ENCODE measurements at places on chromosomes 1 and 21. TPM values are rescaled to one million over a fixed set of nuclear protein-coding genes. Genes with fewer than 3 reads are reported as not detected.

GRCh38 chr21:33619726-33620125, 21.8 kb downstream of the CRYZL1 start:
- no peak for DNase-seq

- no peak for DNase-seq
Measured at GRCh38 chr1:85984636-85985035, 171.9 kb downstream of the COL24A1 start.

DNA sequence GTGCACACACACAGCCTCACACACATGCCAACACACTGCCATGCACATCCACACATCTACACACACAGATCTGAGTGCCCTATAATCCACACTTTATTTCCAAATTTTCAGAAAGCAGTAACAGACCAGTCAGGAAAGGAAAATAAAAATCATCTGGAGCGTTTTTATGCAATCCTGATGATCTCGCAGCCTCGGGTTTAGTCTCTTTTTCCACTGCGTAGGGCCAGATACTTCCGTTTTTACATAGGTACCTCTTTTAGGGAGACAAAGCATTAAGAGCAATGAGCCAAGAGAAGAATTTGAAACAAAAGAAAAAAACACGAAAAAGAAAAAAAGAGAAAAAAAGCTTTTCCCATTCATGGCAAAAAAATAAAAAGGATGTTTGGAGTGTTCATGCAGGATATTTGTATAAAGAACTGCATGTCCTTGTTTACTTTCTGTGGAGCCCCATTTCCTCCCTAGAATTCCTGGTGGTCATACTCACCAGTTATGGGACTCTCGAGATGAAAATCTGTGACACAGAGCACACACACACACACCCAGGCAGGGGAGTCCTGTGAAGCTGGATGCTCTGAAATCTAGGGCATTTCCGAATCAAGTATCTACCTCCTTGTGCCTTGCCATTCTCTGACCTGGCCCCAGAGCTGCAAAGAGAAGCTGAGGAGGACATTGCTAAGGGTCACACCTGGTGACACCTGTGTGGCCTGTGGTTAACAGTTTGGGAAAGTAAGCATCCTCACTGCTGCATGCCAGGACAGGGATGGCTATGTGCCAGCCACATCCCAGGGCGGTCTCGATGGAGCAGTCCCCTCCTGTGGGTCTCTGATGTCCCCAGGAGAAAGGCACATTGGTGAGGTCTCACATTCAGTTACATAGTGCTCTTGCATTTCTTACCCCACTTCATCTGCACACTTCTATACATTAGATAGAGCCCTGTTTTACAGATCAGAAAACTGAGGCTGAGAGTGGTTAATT, 83.6 kb downstream of the RUNX1 start:
- no peak for DNase-seq

DNA sequence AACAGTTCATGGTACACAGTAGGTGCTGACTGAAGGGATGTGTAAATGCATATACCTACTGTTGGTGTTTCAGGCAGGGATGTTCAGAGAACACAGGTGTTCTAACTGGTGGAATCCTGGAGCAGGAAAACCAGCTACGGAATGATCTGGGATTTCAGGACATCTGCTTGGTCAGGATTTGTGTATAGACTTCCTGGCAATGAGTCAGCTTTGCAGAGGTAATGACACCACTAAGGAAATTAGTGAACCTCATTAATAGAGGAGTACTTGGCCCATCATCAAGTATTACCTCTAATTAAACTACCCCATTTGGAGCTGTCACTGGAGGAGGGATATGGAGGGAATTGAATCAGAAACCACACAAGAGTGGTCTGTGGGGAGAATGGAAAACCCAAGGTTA, 7.3 kb downstream of the MRPL37 start:
- DNase-seq: no peak

- no peak for DNase-seq
Measured at GRCh38 chr21:41294548-41295231, 21.9 kb upstream of the FAM3B start.

DNA sequence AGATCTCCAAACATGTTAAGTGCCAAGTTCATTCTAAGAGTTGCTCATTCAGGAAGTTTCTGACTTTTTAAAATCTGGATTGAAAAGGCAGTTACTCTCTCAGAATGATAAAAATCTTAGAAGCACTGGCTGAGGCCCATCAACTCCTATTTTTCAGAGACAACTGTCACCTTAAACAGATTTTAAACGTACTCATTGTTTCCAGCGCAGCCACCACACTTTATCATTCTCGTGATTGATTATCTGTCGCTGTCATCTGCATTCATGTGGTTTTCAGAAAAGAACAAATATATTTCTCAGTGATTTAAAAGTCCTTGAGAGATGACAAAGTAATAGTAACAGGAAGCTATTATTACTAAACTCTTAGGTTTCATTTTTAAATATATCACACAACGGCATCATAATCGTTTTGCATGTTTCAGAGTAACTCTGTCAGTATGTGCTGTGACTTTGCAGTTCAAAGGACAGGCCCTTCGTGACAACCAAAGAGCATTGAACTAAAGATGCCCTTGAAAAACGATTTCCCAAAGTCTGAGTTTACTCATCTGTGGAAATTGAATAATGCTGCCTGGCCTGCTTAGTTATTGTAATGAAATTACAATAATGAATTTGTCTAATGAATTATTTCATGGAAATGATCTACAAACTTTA, 14.9 kb upstream of the KCNK1 start:
- no peak for DNase-seq

GRCh38 chr1:230807029-230807428, 59.8 kb downstream of the CAPN9 start:
- no peak for DNase-seq

DNA sequence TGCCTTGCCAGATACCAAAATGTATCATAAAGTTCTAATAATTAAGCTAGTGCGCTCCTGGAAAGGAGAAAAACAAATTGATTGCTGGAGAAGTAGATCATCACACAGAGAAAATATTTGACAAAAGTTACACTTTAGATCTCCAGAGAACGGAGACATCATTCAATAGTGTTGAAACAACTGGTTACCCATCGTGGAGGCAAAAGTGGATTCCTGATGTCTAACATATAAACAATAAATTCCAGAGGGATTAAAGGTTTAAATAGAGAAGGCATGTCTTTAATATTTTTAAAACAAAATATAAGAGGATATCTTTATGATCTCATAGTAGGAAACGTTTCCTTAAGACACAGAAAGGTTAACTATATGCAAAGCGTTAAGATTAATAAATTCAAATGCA, 41.0 kb downstream of the NRIP1 start:
- no peak for DNase-seq

GRCh38 chr21:26098772-26099397, 71.7 kb downstream of the APP start:
- no peak for DNase-seq

- peak; percentile 25 for DNase-seq
Measured at GRCh38 chr1:21782349-21782867, 541 bp downstream of the USP48 start.

DNA sequence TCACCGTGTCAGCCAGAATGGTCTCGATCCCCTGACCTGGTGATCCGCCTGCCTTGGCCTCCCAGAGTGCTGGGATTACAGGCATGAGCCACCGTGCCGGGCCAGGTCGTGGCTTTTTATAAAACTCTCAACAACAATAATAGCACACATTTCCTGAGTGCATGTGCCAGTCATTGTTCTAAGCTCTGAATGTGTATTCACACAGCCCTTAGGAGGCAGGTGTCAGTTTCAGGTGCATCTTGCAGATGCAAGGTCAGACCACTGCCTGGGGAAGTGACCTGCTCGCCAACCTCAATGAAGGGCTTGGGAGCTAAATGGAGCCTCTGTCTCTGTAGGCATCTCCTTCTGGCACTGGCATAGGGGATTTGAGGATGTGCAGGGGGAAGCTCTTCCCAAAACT, 1.6 kb upstream of the LEFTY2 start:
- DNase-seq: no peak

GRCh38 chr1:36635284-36635683, 152.6 kb upstream of the CSF3R start:
- DNase-seq: no peak

DNA sequence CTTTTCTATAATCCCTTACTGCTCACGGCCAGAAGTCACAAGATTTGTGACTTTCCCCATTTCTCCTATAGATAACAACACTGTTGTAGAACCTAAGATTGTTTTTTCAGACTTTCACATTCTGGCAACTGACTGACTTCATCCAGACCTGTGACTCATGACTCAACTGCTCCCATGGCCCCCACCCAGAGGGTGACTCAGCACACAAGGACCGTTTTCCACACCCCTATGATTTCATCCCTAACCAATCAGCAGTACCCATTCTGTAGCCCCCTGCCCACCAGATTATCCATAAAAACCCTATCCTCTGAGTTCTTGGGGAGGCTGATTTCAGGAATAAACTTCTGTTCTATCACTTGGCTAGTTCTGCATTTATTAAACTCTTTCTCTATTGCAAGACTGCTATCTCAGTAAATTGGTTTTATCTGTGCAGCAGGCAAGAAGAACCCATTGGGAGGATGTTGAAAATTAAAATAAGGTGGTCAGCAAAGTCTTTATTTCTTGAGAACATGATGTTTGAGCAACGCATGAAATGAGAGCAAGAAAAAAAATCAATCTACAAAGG, 79.7 kb downstream of the NGF start:
- DNase-seq: no peak

DNA sequence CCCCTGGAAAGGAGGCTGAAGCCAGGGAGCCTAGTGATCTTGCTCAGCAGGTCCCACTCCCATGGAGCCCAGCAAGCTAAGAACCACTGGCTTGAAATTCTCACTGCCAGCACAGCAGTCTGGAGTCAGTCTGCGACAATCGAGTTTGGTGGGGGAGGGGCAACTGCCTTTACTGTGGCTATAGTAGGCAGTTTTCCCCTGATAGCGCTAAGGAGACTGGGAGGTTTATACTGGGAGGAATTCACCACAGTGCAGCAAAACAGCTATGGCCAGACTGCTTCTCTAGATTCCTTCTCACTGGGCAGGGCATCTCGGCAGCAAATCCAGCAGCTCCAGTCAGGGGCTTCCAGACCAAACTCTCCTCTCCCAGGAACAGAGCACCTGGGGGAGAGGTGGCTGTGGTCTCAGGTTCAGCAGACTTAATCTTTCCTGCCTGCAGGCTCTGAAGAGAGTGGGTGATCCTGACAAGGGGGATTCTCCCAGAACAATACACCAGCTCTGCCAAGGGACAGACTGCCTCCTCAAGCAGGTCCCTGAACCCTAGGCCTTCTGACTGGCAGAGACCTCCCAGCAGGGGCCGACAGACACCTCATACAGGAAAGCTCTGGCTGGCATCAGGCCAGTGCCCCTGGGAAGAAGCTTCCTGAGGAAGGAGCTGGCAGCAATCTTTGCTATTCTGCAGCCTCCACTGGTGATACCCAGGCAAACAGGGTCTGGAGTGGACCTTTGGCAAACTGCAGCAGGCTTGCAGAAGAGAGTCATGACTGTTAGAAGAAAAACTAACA, 548.5 kb upstream of the NEGR1 start:
- no peak for DNase-seq

- no peak for DNase-seq
Measured at GRCh38 chr1:180031664-180032063, 77.1 kb downstream of the CEP350 start.

GRCh38 chr1:34627465-34628240, 127.2 kb upstream of the GJB5 start:
- no peak for DNase-seq

DNA sequence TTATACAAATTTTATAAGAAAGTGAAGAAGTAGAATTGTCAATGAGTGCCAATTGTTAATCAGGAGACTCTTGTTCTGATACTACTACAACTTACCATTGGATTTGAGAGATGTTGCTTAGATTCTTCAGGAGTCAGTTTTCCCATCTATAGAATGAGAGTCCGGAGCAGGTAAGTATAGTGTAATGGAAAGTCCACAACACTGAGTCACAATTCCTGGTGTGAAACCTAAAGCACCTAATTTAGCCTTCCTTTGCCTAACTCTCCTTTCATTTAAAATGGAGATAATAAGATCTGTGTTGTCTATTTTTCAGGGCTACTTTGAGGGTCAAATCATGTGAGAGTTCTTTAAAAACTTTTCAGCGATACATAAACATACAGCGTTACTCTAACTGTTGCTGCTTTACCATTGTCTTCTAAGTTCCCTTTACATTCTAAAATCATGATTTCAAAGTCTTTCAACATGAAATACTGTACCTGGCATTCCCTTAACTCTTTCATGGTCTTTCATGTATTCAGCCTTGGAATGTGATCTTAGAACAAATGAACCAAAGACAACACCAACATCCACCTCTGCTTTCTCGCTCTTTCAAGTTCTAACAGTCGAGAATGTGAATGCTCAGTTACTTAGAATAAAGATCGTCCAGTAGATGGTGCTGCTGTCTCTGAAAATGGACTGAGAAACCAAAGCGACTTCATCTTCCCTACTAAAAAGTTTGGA, 90.9 kb downstream of the SLC30A10 start:
- DNase-seq: no peak

GRCh38 chr1:234845097-234845660, 235.2 kb upstream of the IRF2BP2 start:
- DNase-seq: peak; percentile 20

- DNase-seq: no peak
Measured at GRCh38 chr21:25965951-25966707, 204.4 kb downstream of the APP start.

- no peak for DNase-seq
Measured at GRCh38 chr21:14569868-14570267, 23.8 kb upstream of the SAMSN1 start.

DNA sequence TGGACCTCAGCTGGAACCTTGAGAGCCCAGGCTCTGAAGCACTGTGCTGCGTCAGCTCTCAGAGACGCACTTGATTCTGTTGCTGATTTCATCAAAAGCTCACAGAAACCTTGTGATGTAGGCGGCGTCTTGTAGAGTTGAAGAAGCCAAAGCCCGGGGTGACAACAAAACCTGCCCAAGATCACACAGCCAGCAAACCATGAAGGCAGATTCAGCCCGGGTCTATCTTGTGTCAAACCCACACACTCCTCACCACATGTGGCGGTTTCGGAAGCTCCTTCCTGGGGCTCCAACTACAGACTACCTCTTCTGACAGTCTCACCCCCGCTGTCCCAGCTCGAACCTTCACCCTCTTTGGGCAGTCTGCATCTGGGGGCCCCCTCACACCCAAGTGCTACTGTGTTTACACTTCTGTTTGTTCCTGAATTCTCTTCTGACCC, 50.4 kb downstream of the TENT5C start:
- DNase-seq: peak; percentile 83

Gene ATAD3C
- total RNA-seq: 1.4 TPM

Gene ST3GAL3
- total RNA-seq: 29.8 TPM

Gene ARF1
- 232 TPM for total RNA-seq

Gene PROX1
- total RNA-seq: 0.22 TPM

Gene LACTBL1
- not detected for total RNA-seq

Gene CNIH3
- total RNA-seq: 3.1 TPM

Gene ATP1A2
- 0.26 TPM for total RNA-seq

Gene ADIPOR1
- total RNA-seq: 50.3 TPM

Gene LORICRIN
- total RNA-seq: not detected

Gene KISS1
- total RNA-seq: not detected

Gene RXRG
- not detected for total RNA-seq
